ENCODE measurements at places on chromosomes 16 and 17.

DNA sequence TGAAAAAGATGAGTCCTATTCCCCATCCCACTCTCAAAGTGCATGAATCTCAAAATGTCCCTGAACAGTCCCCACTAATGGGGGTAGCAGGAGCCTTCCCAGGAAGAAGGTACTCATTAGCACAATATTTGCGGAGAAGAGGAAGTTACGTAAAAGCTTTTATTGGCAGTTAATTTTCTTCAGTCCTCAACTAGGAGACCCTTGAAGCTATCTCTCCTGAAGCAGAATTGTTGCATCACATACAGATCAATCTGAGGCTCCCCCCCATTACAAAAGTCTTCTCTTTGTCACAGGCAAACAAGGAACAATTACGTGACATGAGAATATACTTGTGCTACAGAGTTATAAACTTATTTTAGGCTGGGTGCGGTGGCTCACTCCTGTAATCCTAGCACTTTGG, 14.2 kb downstream of the SLFN12L start:
- no peak for DNase-seq

DNA sequence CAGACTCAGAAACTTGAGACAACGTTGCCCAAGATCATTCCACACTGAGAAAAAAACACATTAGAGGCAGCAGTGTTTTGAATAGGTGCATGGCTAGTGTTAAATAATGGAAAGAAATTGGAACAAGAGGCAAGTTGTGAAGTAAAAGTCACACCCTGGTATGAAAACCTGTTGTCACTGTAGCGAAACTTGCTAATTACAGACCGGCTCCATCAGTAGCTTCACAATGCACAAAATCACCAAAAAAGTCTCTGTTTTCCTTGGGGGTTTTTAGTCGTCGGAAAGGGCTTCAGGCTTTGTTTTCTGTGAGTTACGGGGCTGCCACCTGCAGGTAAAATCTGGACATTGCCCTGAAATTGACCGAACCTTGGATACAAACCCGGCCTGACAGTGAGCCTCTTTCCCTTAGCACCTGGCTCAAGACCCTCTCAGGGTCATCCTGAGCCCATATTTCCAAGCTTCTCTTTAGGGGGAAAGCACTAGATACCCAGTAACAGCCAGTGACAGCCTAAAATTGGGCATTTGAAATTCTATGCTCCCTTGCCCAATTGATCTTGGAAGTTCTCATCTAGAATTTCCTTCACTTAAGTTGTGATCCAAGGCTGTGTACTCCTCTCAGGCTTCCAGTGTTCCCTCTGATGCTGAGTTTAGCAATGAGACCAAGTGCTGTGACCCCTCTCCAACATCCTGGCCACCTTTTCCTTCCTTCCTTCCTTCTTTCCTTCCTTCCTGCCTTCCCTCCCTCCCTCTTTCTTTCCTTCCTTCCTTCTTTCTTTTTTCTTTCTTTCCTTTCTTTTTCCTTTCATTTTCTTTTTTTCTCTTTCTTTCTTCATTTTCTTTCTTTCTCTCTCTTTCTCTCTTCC, 7.2 kb upstream of the GRB2 start:
- peak; percentile 51 for DNase-seq

DNA sequence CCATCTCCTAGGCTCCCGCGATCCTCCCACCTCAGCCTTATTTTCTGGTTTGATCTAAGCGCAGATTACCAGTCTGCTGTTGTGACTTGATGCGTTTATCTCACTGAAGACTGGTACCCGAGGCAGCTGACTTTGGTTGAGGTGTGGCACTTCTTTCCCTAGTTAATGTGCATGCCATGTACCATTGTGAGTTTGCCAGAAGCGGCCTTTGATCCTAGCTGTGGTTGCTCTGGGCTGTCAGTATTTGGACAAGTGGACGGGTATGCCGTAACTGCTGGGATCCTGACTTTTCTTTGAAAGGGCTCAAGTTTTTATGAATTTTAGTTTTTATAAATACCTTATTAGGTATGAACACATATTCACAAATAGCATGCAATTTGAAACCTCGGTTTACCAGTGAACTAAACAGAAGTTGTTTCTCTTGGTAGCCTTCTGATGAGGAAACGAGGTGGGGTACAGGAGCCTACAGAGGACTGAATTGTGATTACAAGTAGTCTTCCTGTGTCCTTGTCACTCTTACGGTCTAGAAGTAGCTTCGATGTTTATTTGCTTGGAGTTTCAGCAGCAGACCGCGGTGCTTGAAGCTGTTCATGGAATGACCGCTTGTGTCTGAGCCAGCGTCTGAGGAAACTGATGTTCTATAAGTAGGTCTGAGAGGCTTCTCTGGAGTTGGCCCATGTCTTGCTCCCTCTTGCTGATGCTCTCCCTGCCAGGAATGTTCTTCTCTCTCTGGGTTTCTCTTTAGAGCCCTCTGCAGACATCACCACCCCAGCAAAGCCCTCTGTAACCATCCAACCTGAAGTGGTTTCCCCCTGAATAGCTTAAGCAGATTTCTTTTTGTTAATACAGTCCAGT, 40.0 kb downstream of the SEC14L1 start:
- no peak for DNase-seq

- no peak for DNase-seq
Measured at GRCh38 chr17:76996741-76997694, 128.8 kb downstream of the MGAT5B start.

DNA sequence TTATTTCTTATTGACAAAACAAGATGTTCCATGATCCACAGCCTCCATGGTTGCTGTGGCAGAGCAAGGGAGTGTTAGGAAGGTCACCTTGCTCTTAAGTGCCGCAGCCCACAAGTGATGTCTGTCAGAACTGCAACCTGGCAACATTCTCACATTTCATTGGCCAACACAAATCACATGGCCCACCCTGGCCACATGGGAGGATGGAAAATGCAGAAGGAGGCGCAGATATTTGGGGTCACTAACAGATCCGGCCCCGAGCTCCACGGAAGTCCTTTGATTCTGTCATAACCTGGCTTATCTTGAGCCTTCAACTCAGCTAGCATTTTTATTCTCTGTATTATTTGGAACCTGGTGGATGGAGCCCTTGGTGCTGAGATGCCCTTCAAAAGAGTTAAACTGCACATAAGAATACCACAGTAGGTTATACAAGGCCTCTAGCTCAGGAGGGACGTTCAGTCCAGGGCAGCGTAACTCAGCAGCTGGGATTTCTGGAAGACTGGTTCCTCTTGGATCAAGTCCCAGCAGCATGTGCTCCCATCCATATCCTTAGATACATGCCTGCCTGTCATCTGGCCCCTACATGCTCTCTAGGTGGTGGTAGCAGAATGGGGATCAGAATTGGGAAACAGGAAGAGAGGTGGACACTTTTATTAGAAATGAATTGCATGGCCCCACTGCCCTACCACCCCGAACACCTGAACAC, 508.1 kb downstream of the HAPSTR1 start:
- DNase-seq: no peak
